ENCODE measurements at places on chromosomes 6 and 20. TPM values are rescaled to one million over a fixed set of nuclear protein-coding genes. Genes with fewer than 3 reads are reported as not detected.

GRCh38 chr6:10586302-10586701 is 65.2 kb downstream of the GCNT2 start:
- H3K36me3 ChIP-seq = no peaks in the 10 kb centered on the region
- DNase-seq = no peak
- H3K27ac ChIP-seq = no peak overlapping the region
- no peak overlapping the region for H3K4me3 ChIP-seq
- H3K4me1 ChIP-seq = peaks cover 22% of the 10 kb centered on the region

GRCh38 chr6:152587473-152587872 is 49.7 kb downstream of the SYNE1 start:
- no peaks in the 10 kb centered on the region for H3K27me3 ChIP-seq
- H3K27ac ChIP-seq = no peak overlapping the region
- no peak overlapping the region for H3K4me3 ChIP-seq
- DNase-seq = no peak
- H3K4me1 ChIP-seq = no peaks in the 10 kb centered on the region
- no peaks in the 10 kb centered on the region for H3K36me3 ChIP-seq

The NKX2-2 gene
- not detected for total RNA-seq

GRCh38 chr6:124984668-124985338 is 22.6 kb downstream of the RNF217 start:
- H3K4me3 ChIP-seq = no peak overlapping the region
- peaks cover 2% of the 10 kb centered on the region for H3K4me1 ChIP-seq
- H3K27ac ChIP-seq = no peak overlapping the region
- no peaks in the 10 kb centered on the region for H3K36me3 ChIP-seq
- no peak for DNase-seq

DNA sequence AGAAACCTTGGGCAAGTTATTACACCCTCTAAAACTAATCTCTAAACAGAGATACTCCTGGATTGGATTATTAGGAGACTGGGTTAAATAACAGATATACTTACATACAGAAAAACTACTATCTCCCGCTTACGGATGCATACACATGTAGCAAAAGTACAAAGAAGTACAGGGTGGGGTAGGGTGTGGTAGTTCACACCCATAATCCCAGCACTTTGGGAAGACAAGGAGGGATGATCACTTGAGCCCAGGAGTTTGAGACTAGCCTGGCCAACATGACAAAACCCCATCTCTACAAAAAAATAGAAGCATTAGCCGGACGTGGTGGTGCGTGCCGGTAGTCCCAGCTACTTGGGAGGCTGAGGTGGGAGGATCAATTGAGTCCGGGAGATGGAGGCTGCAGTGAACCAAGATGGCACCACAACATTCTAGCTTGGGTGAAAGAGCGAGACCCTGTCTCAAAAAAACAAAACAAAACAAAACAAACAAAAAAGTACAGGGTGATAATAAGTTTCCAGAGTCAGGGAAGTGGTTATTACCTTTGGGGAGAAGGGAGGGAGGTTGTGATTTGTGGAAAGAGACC is 8.1 kb downstream of the PIM1 start:
- no peaks in the 10 kb centered on the region for H3K27me3 ChIP-seq
- H3K27ac ChIP-seq = peak overlapping the region; percentile 72
- H3K36me3 ChIP-seq = peaks cover 46% of the 10 kb centered on the region
- peaks cover 74% of the 10 kb centered on the region for H3K4me1 ChIP-seq

The NHLRC1 gene
- 0.09 TPM for total RNA-seq

Measured in activated CD4-positive, alpha-beta T cell treated with anti-CD3 and anti-CD28 coated beads, Interleukin-2, amount 10 ng/mL, durations not matched to agents 24 days and 14 days (primary cell).